ENCODE measurements at places on chromosomes 16 and 17.

DNA sequence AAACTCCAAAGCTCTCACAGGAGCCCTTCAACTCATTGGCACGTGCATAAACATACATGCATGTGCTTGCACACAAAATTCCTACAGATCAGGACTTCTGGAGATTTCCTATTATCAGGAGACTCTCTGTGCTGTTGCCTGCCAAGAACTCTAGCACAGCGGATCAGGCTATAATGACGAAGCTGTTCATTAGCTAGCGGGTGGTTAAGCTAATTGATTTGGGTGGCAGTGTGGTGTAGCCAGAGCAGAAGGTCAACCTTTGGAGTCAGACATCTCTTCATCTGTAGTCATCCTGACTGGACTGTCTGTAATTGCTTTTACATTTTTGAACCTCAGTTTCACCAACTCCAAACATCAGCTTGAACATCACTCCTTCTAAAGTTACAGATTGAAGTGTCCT lies 69.0 kb downstream of the KIF2B start:
- DNase-seq = no peak

DNA sequence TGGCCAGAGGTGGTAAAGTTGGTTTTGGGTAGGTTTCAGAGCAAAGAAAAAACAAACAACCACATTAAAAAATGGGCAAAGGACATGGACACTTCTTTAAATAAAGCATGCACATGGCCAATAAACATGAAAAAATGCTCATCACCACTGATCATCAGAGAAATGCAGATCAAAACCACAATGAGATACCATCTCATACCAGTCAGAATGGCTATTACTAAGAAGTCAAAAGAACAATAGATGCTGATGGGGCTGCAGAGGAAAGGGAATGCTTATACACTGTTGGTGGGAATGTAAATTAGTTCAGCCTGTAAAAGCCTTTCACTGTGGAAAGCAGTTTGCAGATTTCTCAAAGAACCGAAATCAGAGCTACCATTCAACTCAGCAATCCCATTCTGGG lies 598.4 kb upstream of the SOX9 start:
- no peak for DNase-seq

GRCh38 chr16:88642881-88643643 lies 4.7 kb downstream of the IL17C start:
- no peak for DNase-seq

- no peak for DNase-seq
Measured at GRCh38 chr16:68450741-68451255, 2.5 kb upstream of the SMPD3 start.

- no peak for DNase-seq
Measured at GRCh38 chr16:23500862-23501225, 9.4 kb downstream of the GGA2 start.

- no peak for DNase-seq
Measured at GRCh38 chr16:83652943-83653342, 154.8 kb upstream of the HSBP1 start.

DNA sequence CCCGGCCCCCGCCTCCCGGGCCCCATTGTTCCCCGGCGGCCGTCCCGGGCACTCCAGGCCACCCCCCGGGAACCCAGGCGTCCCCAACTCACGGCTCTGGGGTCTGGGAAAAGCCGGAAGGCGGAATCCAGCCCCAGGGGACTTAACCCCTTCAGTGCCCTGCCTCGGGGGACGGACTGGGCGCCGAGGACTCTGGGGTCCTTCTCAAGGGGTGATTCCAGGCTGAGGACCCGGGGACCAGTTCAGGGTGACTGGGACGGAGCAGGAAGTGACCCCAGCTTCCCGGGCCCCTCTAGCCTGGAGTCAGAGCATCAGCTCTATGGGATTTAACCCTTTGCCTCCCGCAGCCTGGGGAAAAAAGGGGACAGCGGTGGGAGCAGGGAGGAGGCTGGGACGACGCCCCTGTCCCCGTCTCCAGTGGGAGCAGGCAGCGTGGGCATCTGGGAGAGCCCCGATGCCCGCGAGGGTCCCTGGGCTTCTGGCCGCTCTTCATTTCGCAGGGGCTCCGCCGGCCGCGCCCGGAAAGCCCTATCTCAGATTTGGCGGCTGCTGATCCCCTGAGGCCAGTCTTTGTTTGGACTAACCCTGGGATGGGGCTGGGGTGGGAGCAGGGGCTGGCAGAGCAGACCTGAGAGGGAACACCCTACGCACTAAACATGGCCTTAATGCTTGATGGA lies at the start of gene ZNF629:
ZNF629 (minus strand) TSS at position 270 of the 677 bp plus-strand sequence. CDS start 2,723 bp downstream, outside the sequence.
- DNase-seq = peak; percentile 85

DNA sequence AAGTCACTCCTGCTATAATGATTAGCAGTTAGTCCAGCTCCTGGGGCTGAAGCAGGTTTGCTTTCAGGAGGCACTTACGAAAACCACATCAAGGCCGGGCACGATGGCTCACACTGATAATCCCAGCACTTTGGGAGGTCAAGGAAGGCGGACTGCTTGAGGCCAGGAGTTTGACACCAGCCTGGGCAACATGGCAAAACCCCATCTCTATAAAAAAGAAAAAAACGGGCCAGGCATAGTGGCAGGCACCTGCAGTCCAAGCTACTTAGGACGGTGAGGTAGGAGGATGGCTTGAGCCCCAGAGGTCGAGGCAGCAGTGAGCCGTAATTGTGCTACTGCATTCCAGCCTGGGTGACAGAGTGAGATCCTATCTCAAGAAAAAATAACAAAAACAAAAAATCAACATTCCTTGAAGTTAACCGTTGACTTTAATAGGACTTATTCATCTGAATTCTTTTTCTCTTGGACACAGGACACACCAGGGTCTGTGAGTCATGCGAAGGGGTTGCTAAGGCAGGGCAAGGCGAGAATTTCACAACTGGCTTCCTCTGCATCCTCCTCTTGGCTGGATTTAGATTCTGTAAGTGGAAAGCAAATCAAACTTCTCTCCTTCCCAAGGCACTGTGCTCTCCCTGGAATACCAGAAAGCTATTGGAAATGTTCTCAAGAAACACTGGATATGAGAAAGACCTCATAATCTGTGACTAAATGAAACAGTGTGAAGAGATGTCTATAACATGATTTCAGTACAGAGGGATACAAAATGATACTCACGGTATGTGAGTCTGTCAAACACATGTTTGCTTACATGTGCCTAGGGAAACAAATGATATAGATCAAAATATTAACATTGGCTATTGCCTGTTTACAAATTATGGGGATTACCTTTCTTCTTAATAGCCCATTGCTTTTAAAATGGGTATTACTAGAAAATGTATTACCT lies 99.5 kb downstream of the SYCE1L start:
- DNase-seq = no peak

DNA sequence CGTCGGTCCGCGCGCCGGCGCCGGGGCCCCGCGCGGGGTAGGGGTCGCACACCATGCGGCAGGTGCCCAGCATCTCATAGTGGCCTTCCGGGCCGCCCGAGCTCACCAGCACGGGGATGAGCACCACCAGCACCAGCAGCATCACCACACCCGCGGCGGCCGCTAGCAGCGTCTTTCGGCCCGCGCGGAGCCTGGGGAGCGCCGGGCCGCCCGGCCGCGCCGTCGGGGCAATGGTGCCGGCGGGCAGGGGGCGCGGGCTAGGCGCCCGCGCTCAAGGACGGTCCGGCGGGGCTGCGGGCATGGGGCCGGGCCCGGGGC lies 237 bp downstream of the C1QL1 start:
- no peak for DNase-seq

DNA sequence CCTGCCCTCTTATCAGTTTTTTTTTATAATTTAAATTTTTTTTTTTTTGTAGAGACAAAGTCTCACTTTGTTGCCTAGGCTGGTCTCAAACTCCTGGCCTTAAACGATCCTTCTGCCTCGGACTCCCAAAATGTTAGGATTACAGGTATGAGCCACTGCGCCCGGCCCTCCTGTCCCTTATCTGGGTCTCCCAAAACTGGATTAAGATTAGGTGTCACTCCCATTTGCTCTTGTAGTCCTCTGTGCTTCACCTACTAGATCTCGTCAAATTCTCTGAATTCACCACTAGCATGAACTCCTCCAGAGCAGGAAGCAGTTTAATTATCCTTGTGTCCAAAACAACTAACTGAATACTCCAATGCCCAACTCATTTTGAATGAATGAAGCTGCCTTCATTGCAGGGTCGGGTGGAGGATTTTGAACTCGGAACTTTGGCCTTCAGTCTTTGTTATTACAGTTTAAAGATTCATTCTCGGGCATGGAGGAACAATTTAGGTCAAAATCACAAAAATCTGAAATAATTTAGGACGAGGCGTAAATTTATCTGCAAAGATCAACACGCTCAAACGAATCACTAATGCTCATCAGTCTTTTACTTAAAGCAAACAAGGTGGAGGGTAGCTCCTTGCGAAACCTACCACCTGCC lies 802 bp upstream of the ATXN2L start:
- no peak for DNase-seq

GRCh38 chr17:6487251-6488007 lies 43.2 kb downstream of the PIMREG start:
- DNase-seq = peak; percentile 79

DNA sequence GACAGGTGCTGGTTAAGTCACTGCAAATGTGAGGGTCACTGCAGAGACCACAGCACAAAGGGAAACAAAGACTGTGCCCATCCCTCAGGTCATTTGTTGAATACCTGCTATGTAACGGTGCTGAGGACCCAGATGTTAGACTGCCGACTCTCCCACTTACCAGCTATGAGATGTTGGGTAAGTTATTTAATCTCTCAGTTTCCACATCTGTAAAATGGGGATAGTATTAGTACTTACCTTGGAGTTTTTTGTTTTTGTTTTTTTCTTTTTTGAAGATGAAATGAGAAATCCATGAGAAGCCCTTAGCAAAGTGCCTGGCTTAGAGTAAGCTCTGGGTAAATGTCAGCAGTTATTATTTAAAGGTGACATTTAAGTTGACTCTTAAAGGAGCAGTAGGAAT lies 50.5 kb upstream of the PMFBP1 start:
- DNase-seq = no peak

DNA sequence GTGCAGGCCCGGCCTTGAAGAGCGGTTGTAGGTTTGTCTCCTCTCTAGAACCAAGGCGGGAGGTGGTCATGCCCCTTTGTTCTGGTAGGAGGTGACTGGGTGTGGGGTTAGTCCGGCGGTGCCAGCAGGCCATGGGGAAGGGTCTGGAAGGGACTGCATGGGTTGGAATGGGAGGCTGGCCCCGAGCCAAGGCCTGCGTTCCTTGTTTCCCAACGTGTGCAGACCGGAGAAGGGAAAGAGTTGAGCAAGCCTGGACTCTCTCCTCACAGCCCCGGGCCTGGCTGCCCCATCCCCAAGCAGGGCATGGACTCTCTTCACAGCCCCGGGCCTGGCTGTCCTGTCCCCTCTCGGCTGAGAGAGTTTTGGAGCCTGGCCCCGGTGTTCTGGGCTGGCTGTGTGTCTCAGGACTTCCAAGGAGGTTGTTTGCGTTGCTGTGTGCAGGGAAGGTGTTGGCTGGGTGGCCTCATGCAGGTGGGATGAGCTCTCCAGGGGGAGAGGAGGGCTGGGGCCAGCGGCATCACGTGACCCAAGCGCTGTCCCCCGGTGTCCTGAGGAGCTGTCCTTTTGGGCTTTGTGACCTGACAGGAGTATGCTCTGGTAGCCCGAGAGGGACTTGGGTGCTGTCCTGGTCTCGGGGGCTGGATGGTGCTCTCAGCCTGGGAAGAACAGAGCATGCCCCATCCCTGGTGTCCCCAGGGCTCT lies 2.6 kb downstream of the CACNA1H start:
- DNase-seq = no peak

Measured in cerebellar cortex (tissue), 1 donor.